ENCODE measurements at places on chromosomes 11 and 22.

- no peak for DNase-seq
Observed at GRCh38 chr11:33687733-33688479, 12.7 kb downstream of the C11orf91 start.

- no peak for DNase-seq
Observed at GRCh38 chr11:12745787-12746186, 71.6 kb downstream of the TEAD1 start.

DNA sequence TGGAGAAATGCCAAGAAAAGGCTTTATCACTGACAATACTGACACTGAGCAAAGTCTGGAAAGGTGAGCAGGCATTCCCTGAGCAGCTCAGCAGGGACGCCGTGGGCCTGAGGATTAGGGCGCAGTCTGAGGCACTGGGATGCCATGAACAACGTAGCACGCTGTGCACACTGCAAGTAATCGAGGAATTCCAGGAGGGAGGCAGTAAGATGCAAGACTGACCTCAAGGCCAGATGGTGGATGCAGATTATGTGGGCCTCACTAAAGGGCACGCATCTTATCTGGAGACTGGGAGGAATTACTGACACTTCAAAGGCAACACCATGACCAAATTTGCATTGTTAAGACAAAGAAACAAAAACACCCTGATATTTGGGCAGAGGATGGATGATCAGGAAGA lies 50.4 kb upstream of the OPCML start:
- DNase-seq: no peak

- no peak for DNase-seq
Observed at GRCh38 chr22:36955691-36956090, 42.3 kb downstream of the CSF2RB start.

DNA sequence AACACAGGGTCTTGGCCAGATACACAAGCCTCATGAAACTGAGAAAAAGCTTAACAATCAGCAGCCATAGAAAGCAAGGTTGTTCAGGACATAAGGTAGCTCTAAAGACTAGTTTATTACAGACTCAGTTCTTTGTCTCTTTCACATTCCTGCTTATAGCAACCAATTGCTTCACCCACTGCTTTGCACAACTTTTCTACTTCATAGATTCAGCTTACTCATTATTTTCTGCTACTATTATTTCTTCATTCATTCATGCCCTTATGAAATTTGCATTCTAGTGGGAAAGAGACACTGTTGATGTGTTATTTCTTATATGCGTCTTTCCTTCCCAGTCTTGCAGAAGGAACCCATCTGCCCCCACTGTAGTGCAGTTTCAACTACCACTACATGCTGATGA lies 4.7 kb downstream of the CCDC34 start:
- DNase-seq: no peak

GRCh38 chr11:75103380-75104026 lies 6.8 kb upstream of the OR2AT4 start:
- DNase-seq: no peak

DNA sequence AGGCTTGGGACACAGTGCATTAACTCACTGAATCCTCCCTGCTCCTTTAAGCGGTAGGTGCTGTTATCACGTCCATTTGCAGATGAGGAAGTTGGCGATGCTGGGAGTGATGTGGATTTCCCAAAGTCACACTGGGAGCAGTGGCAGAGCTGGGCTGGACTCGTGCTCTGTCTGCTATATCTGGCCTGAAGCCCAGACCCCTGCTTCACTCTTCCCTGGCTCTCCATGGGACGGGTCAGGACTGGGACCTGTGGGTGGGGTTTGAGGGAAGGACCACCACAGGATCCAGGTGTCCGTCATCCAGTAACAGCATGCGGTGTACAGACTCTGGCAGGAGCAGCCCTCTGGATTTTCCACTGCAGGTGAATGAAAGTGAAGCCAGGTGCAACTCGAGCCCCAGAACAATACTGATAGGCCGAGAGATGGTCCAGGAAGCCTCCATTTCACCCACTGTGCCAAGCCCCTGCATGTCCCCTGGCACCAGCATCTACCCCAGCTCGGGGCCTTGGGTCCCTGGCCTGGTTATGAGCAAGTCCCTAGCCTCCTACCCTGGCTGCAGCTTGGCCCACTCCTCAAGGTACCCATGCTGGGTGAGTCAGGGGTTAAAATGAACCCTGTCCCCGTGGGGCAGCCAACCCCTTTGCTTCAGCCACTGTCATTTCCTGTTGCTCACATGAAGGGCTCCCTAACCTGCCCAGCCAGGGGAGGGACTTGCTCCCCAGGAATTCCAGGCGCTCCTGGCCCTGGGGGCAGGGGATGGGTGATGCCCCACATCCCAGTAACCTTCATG lies 4.2 kb downstream of the USP2 start:
- no peak for DNase-seq

- no peak for DNase-seq
Observed at GRCh38 chr11:76770642-76771445, 12.3 kb upstream of the TSKU start.

DNA sequence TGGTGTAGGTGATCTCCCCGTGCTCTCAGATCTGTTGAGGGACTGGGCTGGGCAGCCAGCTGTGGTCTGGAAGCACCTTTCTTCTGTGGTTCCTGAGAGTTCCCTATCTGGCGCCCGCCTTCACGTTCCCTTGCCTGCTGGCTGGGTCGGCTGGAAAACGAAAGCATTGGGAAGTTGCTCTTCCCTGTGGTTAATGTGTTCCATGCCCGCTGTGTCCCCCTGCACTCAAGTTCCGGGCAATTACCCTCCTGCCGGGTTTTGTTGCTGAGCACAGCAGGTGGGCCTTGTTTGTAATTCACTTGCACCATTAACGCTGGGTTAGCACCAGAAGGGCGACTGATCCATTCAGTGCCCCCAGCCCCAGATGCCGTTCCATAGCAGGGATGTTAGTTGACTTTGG lies 134.1 kb downstream of the GRIK4 start:
- no peak for DNase-seq

DNA sequence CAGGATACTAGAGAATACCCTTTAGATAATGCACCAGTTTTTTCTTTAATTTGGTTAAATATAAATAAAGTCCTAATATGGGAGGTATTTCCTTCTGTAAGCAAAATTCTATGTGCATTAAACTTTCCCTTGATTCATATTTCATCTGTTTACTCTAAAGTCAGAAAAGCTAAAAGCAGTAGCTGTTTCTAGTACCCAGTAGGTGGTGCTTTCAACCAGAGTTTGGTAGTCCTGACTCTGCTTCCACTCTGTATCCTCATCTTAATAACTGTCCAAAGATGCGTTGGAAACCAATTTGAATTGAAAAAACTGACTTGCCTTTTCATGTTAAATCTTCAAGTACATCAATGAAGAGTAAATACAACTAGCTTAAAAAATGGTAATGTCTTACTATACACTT lies 1065.2 kb downstream of the JRKL start:
- no peak for DNase-seq

DNA sequence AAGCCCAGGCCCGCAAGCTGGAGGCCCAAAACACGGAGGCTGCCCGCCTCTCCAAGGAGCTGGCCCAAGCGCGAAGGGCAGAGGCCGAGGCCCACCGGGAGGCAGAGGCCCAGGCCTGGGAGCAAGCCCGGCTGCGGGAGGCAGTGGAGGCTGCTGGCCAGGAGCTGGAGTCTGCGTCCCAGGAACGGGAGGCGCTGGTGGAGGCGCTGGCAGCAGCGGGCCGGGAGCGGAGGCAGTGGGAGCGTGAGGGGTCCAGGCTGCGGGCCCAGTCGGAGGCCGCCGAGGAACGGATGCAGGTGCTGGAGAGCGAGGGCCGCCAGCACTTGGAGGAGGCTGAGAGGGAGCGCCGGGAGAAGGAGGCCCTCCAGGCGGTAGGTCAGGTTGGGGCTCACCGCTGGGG lies 4.8 kb downstream of the CCDC88B start:
- no peak for DNase-seq

GRCh38 chr11:131327421-131327820 lies 43.0 kb upstream of the NTM start:
- no peak for DNase-seq

GRCh38 chr11:20035701-20036601 lies 124.3 kb downstream of the DBX1 start:
- DNase-seq: no peak

GRCh38 chr11:119774172-119774763 lies 45.3 kb upstream of the NECTIN1 start:
- no peak for DNase-seq

DNA sequence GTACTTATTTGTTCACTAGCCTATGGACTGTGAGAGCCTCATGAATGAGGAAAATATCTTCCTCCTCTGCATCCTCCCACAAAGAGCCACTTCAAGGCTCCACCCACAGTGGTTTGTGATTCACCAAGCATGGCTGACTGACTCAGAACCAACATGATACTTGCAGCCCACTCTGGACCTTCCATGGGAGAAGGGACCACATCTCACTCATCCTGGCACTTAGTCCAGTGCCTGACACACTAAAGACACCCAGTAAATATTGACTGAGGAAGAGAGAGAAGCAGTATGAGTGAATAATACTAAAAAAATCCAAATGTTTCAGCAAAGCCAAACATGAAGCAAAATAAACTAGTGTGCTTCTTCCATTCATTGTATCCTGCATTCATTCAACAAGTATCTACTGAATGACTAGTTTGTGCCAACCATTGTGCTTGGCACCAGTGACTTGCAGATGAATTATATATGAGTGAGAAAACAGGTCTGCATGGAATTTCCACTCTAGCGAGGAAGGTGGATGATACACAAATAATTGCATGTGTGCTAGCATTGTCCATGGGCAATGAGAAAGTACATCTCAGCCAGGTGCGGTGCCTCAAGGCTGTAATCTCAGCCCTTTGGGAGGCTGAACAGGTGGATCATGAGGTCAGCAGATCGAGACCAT lies 54.9 kb upstream of the BLID start:
- no peak for DNase-seq

DNA sequence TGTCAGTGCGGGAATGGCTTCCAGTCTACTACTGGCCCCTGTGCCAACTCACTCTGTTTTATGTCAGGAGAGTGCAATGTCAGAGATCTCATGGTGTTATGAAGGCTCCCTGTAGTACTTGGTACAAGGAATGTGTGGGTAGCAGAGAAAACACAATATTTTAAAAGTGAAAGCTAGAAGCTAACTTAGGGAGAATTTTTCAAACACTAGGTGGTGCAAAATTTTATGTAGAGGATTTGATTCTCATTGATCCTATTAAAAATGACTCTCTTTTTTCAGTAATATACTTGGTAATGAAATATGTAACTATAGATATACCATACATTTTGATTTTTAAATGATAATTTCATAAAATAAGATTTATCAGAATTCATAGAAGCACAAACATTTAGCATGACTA lies 134.7 kb downstream of the JRKL start:
- DNase-seq: no peak

DNA sequence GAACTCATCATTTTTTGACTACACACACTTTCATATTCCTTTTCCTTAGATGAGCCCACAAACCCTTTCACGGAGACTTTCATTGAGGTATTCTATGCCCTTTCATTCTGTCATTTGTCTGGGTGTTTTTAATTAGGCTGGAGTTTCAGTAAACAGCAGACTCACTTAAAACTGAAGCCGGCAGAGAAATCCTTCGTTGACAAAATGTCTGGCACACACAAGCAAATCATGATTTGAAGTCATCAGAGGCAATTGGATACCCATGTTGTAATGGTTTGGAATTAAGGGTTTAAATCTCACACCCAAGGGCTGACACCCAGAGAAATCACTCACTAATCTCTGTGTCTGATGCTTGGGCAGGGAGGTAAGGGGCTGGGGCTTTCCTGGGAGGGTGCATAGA lies 127.1 kb downstream of the EHF start:
- no peak for DNase-seq

GRCh38 chr11:47137476-47137875 lies 39.2 kb downstream of the ARFGAP2 start:
- no peak for DNase-seq

DNA sequence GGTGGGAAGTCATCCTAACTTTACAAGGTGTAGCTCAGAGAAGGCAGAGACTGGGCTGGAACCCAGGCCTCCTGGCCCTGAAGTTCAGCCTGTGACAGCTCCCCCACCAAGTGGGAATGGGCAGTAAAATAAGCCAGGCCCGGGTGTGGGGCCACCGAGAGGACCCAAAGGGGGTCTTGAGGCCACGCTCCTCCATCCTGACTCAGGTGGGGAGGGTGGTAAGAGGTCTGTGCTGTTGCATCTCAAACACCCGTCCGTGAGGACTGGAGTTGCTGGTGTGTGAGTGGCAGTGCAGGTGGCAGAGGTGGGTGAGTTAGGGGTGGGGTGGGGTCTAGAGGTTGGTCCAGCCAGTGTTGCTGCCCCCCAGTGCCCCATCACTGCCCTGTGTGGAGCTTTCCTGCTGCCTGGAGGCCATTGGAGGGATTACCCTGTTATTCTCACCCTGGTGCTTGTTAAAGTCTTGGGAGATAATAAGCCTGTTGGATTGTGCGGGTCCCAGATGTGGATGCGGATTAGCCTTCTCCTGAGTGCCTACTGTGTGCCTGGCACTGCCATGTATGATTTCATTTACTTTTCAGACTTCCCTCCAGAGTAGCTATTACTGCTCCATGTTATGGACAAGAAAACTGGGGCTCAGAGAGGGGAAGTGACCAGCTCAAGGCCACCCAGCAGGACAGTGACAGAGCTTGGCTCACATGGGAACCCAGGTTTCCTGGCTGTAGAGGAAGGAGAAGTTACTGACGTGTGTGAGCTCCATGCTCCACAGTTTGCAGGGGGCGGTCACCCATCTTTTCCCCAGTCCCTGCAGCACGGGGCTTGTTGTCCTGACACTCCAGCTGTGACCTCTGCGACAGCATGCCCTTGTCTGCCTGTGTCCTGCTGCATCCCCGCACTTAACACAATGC lies 12.9 kb downstream of the SERPINH1 start:
- DNase-seq: no peak

- DNase-seq: no peak
Observed at GRCh38 chr11:88169471-88169870, 5.8 kb downstream of the RAB38 start.

All from stimulated activated CD8-positive, alpha-beta memory T cell treated with anti-CD3 and anti-CD28 coated beads, Interleukin-7, amount 100 ng/mL, for 1 hour (primary cell).